HT1080 (cell line): ENCODE measurements at places on chromosomes 1 and 21.

DNA sequence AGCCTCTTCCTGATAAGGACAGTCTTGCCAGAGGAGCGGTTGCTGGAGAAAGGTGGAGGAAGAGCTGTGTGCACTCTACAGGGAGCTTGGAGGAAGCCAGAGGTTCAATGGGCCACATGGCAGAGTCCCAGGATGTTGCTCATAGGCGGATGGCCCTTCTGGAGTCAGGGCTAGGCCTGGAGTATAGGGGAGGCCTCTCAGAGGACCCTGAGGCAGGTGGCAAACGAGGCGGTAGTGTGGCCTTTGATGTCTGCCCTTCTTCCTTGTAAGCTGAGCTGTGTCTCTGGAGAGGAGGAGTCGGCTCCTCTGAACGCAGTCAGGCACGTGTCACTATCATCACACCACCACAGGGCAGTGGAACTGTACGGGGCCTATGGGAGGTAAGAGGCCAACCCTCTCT is 8.6 kb downstream of the PKP1 start:
- no peak for DNase-seq

DNA sequence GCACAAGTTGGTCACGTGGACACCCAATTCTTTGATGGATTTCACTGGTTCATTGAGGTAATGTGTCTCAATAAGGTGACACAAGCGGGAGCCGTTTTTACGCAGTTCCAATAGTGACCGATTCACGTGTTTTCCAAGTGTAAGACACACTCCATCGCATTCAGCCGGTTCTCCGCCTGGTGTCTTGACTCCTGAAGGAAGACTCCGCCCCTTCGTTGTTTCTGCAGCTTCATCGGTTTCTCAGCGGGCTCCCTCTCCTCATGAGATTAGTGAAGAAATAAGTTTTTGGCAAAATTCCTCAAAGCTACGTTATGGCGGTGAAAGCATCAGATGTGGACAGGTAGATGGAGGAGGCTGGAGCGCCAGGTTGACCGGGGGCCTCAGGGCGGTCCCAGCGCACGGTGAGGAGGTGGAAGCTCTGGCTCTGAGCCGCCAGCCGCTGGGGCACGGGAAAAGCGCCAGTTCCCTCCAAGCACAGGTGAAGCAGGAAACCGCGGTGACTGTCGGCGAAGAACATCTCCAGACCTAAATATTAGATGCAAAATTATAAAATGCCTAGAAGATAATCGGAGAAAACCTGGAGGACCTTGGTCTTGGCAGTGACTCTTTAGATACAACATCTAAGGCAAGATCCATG is 21.0 kb downstream of the CD2 start:
- no peak for DNase-seq

- DNase-seq: no peak
Measured at GRCh38 chr1:31772669-31773248, 8.6 kb upstream of the ADGRB2 start.

GRCh38 chr1:9297831-9298230 is 5.1 kb downstream of the SPSB1 start:
- DNase-seq: no peak

GRCh38 chr1:59354709-59355337 is 57.9 kb downstream of the FGGY start:
- no peak for DNase-seq

- DNase-seq: no peak
Measured at GRCh38 chr21:14382486-14382834, 486 bp downstream of the HSPA13 start.

- DNase-seq: no peak
Measured at GRCh38 chr1:213914392-213914791, 73.4 kb upstream of the PROX1 start.

DNA sequence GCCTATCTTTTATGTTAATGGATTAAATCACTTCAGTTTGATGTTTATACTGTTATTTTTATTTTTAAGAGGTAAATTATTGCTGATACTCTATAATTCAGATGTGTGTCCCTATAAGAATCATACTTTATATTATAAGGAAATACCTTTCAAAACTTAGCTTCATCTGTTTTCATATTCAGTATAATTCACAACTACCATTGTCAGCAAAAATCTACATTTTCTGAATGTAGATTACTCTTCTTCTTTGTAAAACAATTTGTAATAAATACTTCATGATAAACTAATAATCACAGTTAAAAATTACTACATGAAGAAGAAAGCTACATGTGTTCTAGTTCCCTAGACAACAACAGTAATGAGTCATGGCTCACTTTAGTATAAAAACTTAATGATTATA is 115.4 kb upstream of the SERTAD4 start:
- DNase-seq: no peak

- DNase-seq: no peak
Measured at GRCh38 chr1:184319879-184320278, 67.0 kb upstream of the C1orf21 start.

GRCh38 chr1:21334214-21335087 is 44.2 kb upstream of the ECE1 start:
- peak; percentile 99 for DNase-seq
